ENCODE measurements at places on chromosomes 3 and 15.
A peak's percentile ranks its signal among the peaks of the same experiment; 100 is the strongest.

DNA sequence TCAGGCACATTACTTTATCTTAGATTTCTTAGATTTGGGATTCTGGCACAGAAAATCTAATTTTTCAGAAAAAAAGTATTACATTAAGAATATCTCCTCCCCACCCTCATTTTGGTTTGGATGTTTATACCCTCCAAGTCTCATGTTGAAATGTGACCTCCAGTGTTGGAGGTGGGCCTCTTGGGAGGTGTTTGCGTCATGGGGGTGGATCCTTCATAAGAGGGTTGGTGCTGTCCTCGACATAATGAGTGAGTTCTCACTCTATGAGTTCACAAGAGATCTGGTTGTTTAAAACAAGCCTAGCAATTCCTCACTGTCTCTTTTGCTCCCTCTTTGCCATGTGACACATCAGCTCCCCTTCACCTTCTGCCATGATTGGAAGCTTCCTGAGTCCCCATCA, 45.6 kb upstream of the WWTR1 start:
- no peak for DNase-seq

DNA sequence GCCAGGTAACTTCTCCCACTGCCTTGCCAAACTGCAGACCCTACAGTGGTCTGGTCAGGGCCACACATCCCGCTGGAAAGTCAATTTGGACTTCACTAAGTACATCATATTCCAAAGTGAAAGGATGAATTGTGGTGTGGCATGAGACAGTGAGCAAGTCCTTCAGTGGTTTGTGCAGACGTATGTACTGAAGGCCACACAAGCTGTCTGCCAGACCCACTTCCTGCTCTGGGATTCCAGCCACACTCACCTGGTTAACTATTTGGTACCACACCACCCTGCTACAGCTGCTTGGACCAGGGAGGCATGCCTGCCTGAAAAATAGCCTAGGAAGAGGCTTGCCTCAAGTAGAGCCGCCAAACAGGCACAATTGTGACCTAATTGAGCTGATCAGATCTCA, 94.1 kb upstream of the STRIT1 start:
- DNase-seq = no peak

GRCh38 chr3:150922611-150923010, 17.4 kb upstream of the MINDY4B start:
- no peak for DNase-seq

GRCh38 chr15:24899795-24900194, 55.0 kb upstream of the SNRPN start:
- no peak for DNase-seq

- no peak for DNase-seq
Observed at GRCh38 chr3:46422617-46423016, 15.6 kb downstream of the CCRL2 start.

DNA sequence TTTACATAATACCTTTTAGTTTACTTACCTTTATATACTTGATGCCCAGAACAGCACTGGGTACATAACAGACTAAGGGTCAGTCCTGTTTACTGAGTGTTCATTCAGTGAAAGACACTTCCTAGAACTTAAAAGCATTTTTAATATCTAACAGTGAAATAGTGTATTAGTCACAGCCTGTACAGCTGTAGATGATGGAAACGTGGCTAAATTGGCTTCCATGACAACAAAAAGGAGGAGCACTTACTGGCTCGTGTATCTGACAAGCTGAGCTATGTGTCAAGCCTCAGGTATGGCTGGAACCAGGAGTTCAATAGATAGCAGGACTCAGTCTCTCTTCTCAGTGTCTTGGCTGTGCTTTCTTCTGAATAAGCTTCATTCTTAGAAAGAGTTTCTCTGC, 40.2 kb downstream of the CMTM8 start:
- no peak for DNase-seq

DNA sequence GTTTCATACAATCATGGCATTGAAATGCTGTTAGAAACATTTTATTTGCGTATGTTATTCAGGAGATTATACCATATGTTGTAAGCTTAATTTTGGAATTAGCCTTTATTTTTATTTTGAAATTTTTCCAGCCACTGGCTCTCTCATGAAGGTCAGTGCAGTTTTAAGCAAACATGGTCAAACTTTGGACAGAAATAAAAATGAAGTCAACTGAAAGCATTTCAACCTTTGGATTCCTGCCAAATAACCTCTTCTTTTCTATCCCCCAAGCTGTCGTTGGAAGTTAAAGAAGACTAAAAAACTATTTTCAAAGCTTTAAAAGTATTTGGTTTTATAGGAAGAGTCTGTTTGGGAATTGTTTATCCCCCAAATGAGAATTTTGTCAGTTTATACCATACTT, 846.6 kb downstream of the MCTP2 start:
- no peak for DNase-seq

DNA sequence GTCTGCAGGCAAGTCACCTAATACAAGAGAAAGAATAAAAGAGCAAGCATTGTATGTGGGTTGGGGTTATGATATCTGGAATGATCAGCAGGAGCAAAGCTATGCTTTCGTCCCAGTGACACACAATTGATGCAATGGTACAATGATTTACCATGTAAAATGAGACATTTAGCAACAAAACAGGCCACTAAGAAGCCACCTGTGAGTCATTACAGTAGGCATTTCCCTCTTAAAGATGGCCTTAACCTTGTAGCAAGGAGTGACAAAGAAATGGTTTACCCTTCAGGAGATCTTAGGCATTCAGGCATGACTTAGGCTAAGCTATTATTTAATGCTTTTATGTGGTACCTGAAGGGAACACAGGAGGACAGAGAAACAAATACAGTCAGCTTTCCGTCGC, 373.3 kb upstream of the RBMS3 start:
- DNase-seq = no peak

- no peak for DNase-seq
Observed at GRCh38 chr3:25751725-25752124, 31.5 kb downstream of the NGLY1 start.

DNA sequence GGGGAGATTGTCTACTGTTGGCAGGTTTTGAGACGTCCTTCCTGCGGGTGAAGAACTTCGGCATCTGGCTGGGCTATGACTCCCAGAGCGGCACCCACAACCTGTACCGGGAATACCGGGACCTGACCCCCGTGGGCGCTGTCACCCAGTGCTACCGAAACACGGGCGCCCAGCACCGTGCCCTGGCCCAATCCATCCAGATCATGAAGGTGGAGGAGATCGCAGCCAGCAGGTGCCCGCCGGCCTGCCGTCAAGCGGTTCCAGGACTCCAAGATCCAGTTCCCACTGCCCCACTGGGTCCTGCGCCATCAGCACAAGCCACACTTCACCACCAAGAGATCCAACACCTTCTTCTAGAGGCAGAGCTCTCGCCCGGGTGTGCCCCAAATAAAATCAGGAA, 194.9 kb upstream of the EPHA6 start:
- no peak for DNase-seq

DNA sequence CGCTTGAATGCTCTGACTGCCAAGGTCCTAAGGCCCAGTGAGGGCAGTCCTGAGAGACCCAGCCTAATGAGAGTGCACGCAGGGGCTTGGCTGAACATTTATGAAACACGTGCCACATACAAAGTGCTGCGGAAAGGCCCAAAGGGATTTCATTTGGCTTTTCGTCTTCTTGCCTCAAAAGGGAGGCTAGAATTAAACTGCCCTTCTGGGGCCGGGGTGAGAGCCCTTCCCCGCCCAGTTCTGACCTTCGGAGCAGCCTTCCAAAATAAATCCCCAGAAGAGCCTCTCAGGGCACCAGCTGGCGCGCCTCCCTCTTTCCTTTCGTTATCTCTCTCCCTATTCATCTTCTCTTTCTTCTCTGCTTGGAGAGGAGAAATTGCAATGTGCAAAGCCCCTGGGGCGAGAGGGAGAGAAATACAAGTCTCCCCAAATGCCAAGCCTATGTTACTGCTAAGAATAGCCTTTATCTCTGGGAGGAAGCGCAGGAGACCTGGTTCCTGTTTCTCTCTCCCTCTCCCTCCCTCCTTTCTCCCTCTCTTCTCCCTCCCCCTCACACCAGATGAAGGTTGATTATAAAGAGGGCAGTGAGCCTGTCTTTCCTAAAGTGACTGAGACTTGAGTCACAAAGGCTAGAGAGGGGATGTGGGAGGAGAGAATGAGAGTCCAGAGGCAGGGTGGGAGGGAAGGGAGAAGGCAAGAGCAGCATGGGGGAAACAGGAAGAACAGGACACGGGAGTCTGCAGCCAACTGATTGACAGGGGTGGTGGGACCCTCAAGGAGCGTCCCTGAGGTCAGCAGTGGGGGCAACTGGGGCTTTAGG, 36.7 kb upstream of the NDUFB4 start:
- DNase-seq = no peak

- peak; percentile 57 for DNase-seq
Observed at GRCh38 chr3:161371441-161372320, at the start of gene SPTSSB. Gene SPTSSB (minus strand): TSS chr3:161371517. CDS start chr3:161346323, 25,194 bp downstream.

DNA sequence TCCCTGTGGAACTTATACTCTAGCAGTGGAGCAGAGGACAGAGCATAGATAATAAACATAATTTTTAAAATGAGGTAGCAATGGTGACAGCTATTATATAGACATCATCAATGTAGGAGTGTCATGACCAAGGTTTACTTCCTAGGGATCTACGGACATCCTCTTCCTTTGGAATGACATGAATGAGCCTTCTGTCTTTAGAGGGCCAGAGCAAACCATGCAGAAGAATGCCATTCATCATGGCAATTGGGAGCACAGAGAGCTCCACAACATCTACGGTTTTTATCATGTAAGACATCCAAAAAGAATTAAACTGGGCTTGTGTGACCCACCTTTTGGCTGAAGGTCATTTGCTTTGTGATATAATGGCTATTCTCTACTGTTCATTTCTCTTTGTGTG, 30.1 kb upstream of the CAPN3 start:
- no peak for DNase-seq

GRCh38 chr3:69747511-69748258, 8.4 kb downstream of the MITF start:
- no peak for DNase-seq

GRCh38 chr3:128882719-128883118, 3.3 kb downstream of the ACAD9 start:
- no peak for DNase-seq

GRCh38 chr3:9214599-9214998, 34.8 kb downstream of the SRGAP3 start:
- no peak for DNase-seq

DNA sequence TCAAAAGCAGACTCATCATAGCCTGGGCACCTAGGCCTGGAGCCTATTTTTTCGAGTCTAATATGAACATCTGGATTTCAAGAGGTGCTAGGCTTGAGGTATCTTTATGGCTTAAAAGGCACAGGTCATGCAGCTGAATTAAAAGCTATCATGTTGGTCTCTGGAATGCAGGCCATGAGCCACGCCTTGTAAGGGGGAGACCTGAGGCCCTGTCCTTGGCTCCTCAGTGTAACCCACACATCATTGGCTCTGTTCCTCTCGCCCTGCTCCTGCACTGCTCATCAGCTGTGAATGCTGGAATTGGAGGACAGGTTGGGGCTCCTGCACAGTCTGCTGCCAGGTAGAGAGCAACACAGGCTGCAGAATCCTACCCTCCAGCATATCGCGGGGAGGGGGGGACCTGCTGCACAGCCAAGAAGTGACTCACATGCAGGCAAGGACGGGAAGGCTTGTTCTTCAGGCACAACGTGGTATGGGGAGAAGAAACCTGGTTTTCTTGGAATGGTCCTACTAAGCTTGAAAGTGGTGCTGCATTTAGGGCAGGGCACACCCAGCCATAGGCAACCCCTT, 146.0 kb downstream of the CHST2 start:
- no peak for DNase-seq

GRCh38 chr15:88231909-88232644, 24.5 kb downstream of the NTRK3 start:
- no peak for DNase-seq

- DNase-seq = no peak
Observed at GRCh38 chr3:22141769-22142168, 390.8 kb upstream of the ZNF385D start.

DNA sequence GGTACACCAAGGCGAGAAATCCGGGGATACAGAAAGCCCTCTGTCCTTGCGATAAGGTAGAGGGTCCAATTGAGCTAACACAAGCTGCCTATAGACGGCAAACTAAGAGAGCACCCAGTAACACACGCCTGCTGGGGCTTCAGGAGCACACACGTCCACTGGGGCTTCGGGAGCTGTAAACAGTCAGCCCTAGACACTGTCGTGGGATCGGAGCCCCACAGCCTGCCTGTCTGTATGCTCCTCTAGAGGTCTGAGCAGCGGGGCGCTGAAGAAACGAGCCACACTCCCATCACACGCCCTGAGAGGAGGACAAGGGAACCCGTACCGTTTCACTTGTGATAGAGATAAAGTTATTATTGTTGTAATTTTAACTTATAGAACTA, 486 bp downstream of the SAMMSON start:
- DNase-seq = no peak

DNA sequence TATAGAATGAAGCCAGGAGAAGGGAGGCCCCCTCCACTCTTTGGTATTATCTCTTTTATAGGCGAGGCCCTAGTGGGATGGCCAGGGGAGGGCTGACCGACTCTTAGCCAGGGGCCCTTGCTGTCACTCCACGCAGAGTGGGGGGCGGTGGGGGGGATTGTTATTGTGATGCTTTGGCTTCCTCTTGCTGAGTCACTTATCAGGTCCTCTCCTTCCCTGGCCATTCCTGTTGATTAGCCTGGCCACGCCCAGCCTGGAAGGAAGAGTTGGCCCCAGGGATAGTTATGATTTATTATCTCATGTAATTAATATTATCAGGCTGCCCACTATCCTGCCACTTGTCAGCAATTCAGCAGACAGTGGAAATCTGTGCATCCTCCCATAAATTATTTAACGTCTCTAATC, 25.5 kb upstream of the SKOR1 start:
- no peak for DNase-seq

DNA sequence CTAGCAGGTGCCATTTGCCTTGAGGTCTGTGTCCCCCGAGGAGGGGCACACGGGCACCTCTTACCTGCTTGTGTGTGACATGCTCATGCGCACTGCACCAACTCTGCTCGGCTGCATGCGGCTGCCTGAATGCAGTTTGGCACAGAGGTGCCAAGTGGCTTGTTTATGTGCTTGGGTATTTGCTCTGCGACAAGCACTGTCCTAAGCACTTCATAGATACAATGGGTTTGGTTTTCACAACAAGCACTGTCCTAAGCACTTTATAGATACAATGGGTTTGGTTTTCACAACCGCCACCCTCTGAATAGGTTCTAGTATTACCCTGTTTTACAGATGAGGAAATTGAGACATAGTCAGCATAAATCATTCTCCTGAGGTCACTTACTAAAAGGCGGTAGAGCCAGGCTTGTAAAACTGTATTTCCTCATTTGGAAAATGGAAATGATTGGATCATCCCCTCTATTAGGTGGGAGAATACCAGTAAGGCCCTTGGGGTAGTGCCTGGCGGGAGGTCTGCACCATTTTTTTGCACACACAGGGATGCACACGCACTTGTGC, 487 bp downstream of the ITIH4 start:
- DNase-seq = no peak

DNA sequence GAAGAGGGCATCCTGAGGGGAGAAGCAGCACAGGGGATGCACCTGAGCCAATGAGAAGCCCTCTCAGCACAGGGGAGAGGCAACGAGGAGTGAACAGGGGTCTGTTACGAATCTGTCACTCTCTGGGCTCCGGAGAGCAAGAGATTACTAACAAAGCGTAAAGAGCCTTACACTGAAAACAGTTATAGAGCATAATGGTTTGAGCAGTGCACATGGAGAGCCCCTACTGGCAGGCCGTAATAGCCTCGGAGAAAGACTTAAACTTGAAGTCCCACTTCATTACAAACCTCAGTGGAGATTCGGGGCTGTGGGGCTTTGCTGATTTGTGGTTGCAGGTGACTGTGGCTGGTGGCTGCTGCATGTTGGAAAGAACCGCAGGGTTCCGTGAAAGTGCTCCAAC, 271.5 kb upstream of the TMC3 start:
- no peak for DNase-seq
